ENCODE measurements at places on chromosomes 1 and 21.

DNA sequence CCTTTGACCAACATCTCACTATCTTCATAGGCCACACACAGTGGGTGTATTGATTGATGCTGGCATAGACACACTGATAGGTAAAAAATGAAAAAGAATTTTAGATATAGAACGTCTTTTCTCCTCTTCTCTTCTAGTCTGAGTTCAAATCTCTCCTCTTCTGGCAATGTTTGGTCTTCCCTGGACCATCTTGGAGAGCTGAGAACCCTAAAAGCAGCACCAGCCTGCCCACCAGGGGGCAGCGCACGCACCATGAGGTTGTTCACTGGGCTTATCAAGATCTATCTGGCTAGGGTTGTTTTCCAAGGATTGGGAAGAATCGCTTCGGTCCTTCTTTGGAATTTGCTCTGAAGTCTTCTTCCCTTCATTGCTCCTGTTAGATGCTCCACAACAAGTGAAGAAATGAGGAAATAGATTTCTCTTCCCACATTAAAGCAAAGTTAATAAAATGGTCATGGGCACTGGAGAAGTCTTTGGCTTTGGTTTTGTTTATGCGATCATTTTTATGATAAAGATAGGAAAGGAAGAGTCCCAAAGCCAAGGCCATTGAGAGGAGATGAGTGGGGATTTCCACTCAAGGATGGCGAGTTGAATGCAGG is 104.0 kb upstream of the OLIG2 start:
- DNase-seq: peak; percentile 29

- no peak for DNase-seq
Measured at GRCh38 chr1:27489501-27489972, 430 bp downstream of the WASF2 start.

GRCh38 chr1:113219377-113219776 is 146.4 kb downstream of the LRIG2 start:
- no peak for DNase-seq

DNA sequence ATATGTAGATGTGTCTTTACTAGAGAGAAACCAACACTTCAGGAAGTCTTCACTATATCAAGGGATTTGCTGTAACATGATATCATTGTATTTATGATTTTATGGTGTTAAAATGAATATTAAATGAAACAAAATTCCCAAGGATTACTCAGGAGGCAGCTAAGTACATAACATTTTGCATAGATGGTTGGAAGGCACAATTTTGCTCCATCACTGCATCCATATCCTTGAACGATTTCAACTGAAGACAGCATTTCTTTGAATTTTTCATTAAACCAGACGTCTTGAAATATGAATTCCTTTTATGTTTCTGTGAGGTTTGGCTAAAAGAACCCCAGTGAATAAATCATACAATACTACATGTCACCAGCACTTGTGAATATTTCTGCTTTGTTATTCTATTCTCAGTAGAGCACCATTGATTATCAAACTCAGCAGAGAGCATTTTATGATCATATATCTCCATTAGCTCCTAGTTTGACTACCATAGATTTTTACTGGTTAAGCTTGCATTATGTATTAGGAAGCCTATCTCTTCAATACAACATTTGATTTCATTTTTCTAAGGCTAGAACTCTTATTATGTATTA is 37.3 kb downstream of the SPATA17 start:
- DNase-seq: no peak

DNA sequence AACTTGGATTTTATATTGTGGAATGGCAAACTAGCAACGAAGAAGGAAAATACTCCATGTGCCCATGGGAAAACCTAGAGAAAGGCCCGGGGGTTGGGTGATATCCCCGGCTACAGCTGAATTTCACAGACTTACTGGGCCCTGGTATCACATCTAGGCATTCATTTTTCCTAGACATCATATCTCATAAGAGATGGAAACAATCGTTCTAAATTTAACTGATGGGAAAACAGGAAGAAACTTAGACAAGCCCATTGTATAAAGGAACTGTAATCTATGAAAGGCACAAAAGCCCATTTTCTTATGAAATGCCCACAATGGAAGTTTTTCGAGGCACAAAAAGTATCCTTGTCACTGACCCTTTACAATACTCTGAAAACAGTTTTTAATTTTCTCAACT is 407.9 kb upstream of the LYPLAL1 start:
- DNase-seq: no peak

GRCh38 chr1:65265651-65266351 is 43.5 kb upstream of the DNAJC6 start:
- DNase-seq: peak; percentile 40

- no peak for DNase-seq
Measured at GRCh38 chr21:44901391-44902074, 19.2 kb downstream of the ITGB2 start.

- no peak for DNase-seq
Measured at GRCh38 chr1:202627841-202628565, 82.3 kb downstream of the SYT2 start.

DNA sequence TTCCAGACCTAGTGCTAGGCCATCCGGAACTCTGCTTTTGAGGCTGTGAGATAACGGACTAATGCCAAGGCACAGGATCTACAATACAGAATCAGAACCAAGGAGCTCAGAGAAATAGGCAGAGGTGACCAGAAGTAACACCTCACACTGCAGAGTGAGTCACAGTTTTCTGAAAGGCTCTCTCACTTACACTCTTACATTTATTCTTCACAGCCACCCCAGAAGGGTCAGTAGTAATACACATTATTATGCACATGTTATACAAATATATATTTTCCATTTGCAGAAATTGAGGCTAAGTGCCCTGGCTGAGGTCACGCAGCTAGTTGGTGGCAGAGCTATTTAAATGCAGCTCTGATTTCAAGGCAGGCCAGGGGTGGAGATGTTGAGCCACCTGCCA is 542.5 kb downstream of the OMA1 start:
- no peak for DNase-seq

DNA sequence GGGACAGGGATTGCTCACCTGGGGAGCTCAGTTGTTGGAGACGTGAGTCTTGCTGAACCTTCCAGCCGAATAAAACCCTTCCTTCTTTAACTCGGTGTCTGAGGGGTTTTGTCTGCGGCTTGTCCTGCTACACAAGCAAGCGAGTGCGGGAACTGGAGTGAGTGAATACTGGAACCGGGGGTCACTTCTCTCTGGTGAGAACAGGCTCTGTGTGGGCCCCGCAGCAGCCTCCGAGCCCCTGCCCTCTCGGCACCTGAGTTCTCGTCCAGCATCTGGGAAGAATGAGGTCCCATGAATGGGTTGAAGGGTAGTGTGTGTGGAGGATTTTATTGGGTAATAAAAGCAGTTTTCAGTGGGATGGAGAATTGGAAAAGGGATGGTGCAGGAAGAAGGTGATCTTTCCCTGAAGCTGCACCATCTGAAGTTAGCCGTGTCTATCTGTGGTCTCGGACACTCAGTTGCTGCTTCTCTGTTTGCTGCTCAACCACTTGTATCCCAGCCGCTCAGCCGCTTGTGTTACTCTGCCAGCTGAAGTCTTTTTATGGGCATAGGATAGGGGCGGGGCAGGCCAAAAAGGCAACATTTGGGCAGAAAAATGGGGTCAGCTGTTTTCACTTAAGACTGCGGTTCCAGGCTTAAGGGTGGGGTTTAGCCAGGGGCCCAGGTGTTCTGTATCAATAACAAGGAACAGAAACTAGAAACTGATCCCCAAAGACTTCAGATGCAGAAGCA is 450.6 kb upstream of the CAMK1G start:
- DNase-seq: no peak

- no peak for DNase-seq
Measured at GRCh38 chr1:2460203-2460602, 15.9 kb upstream of the PLCH2 start.

- no peak for DNase-seq
Measured at GRCh38 chr1:44806704-44807363, at the start of gene DYNLT4. Gene DYNLT4, minus strand, starts transcription at chr1:44807351. Its CDS starts 683 bp downstream, at chr1:44806668.

GRCh38 chr1:68218490-68218889 is 13.8 kb downstream of the WLS start:
- no peak for DNase-seq

GRCh38 chr1:168019407-168019806 is 82.5 kb upstream of the MPC2 start:
- DNase-seq: no peak

GRCh38 chr1:230277201-230278025 is 148.7 kb downstream of the PGBD5 start:
- no peak for DNase-seq

DNA sequence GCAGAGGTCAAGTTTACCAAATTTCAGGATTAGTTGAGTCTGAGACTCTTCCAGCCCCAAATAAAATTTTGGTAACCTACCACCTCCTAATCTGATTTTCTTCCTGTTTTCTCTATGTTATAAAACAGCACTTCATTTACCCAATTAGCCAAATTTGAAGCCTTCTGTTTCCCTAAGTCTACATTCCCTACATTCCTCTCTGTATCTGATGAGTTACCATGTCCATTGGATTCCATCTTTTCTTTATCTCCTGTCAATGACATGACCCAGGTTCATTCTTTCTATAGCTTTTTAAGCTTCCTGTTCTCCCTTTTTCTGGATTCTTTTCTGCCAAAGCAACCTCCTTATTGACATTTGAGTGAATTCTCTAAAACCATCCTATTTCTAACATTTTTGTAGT is 72.8 kb downstream of the OSBPL9 start:
- no peak for DNase-seq

DNA sequence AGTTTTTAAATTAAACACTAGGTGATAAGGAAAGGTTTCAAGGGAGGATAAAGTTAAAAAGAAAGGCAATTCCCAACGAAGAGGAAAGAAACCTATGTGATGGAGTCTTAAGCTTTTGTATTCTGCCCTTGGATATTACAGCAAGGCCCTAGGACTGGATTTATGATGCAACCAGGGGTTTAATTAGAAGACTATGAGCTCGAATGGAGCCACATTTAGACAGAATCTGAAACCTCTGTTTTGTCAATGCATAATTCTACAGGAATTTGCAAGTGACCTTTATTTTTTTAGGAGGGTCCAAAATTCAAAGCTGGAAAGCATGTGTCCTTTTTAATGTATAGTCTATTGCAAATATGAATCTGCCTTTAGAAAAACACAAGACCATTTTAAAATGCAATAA is 37.9 kb downstream of the TGFB2 start:
- DNase-seq: no peak

DNA sequence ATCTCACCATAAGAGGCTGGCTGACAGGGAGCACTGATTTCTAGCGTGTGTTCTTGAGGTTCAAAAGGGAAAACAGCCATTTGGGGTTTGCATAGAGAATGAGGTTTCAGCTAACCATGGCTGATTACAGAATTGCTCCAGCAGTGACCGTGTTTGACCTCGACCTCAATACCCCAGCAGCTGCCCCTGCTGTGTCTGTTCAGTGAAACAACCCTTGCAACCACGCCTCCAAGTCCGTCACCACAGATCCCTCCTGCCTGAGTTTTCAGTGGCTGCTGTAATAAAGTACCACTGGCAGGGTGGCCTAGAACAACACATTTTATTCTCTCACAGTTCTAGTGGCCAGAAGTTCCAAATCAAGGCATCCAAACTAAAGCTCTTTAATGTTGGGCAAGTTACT is 147.7 kb downstream of the HUNK start:
- no peak for DNase-seq

GRCh38 chr1:201169203-201169602 is 14.9 kb upstream of the TMEM9 start:
- no peak for DNase-seq

- no peak for DNase-seq
Measured at GRCh38 chr1:186636786-186637185, 43.4 kb downstream of the PTGS2 start.

DNA sequence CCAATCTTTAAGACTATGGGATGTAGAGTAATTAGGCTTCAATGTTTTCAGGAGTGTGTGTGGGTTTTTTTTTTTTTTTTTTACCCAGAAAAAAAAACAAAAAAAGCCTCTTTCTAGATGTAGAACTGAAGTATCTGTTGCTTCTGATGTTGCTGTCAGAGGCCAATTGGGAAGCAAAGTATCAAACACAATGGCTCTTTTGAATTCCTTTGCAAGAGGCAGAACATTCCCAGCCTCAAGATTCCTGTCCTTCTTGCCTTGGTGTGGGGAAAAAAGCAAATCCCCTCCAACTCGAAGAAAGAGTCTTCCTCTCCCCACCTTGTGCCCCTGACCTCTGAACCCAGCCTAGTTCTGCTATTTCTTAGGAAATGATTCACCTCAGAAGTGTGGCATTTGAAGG is 55.4 kb upstream of the LMO4 start:
- no peak for DNase-seq

- DNase-seq: peak; percentile 20
Measured at GRCh38 chr1:79777481-79778219, 771.1 kb upstream of the ADGRL4 start.

DNA sequence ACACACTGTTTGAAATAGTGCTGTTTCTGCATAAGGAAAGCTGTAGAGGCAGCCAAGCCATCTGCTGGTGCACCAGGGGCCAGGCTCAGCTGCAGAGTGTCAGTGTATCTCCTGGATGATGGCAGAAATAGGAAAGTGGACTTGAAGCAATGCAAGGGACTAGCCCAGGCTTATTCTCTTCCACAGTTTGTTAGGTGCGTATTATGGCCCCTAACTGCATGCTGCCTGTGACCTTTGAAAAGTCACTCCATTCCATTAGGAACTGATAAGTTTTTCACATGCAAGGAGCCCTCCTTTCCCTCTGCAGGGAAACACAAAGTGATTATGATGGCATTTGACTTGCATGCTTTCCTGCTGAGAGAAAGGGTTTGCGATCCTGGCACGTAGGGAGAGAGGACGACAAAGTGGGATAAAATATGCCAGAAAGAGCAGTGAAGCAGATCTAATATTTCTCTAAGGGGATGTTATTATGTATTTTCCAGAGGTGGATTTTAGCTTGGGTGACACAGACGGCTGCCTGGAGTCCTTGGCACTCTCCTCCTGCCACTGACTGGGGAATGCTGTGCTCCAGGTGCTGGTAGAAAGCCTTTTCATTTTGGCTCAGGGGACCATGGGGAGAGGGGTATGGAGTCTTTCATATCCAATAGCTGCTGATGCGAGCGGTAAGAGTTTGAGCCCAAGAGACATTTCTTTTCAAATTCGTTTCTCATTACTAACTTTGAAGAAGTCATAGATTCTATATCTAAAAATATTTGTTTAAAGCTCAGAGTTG is 402.1 kb upstream of the B3GALT2 start:
- no peak for DNase-seq

GRCh38 chr1:178093951-178094738 is at the start of gene RASAL2:
Gene RASAL2, plus strand, starts transcription at chr1:178094104. Its CDS starts 389 bp downstream, at chr1:178094493.
- DNase-seq: peak; percentile 64

- no peak for DNase-seq
Measured at GRCh38 chr1:119903443-119903835, 7.1 kb upstream of the ADAM30 start.

- no peak for DNase-seq
Measured at GRCh38 chr1:245872475-245872874, 634.6 kb downstream of the SMYD3 start.

DNA sequence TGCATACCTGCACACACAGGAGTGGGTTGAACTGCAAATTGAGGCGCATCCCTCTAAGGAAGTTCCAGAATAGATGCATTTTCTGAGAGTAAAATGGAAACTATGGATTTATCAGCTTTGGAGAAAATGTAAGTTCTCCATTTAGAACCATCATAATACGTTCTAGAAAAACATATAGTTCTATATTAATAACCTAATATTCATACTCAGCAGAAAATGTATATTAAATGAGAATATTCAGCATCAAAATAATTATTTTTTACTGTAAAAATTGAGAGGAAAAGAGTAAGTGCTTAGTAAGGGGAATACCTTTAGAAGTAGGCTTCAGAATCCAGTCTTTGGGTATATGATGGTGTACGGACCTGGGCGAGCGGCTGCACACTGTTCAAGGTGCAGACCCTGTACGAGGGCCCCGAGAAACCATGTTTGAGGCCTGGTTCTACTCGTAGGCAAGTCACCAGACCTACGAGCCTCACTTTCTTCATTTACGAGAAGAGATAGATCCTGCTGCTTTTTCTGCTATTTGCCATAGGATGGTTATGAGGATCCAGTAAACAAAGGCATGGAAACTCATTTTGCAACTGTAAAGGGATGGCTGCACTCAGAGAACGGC is 6.8 kb downstream of the CD247 start:
- no peak for DNase-seq

Measured in GM10248 (cell line).